ENCODE measurements at places on chromosomes 2 and 18.
A peak's percentile ranks its signal among the peaks of the same experiment; 100 is the strongest.

- no peak for DNase-seq
Measured at GRCh38 chr2:70608373-70608772, 54.7 kb upstream of the TGFA start.

- no peak for DNase-seq
Measured at GRCh38 chr2:236848501-236848900, 237.2 kb upstream of the COPS8 start.

DNA sequence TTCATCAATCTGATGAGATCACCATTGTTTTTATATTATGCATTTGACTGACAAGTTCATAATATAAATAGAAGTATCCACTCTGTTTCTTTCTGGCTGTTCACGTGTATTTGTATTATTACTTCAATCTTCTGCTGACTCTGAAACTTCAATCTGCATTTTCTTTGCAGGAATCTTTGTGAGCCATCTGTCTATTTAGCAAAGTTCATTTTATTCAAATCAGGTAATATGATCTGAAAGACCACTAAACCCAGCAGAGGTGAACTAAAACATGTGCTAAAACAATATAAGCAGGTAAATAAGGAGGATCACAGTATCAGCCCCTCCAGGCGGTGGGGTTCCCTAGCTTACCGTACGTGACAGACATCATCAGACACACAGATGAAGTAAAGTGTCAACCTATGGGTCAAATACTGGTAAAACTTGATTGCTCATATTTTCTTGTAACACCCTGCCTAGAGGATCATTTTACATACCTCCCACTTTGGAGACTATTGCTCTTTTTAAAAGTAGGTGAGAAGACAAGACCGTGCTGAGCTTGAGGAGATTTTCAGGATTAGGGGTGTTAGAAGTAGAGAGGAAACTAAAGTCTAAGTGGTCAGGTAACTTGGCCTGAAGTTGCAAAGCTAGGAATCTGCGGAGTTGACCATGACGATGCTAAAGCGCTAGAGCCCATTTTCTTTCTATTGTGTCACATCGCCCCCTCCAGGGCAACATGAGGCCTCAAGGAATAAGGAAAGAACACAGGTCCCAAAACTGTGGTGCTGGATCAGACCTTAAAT, 9.0 kb downstream of the DTNB start:
- DNase-seq, result peak; percentile 90

DNA sequence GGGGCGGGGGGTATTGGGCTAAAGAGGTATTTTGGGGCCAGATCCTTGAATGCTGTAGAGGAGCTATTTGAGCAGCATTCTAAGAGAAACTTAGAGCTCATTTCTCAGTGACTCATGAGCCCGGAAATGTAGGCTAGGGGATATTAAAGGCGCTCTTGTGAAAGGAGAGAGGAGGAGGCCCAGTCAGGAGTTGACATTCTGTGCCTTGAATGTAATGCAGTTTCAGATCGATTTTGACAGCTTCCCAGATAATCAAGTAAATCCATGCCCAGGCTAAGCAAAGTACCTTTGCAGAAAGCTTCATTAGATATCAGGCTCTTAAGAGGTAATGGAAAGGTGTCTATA, 1.5 kb downstream of the CAB39 start:
- DNase-seq, result no peak

- DNase-seq, result peak; percentile 58
Measured at GRCh38 chr2:166900700-166901099, 12.4 kb downstream of the XIRP2 start.

GRCh38 chr2:69238449-69239031, 148.5 kb downstream of the GFPT1 start:
- no peak for DNase-seq

- peak; percentile 49 for DNase-seq
Measured at GRCh38 chr2:232447638-232448303, 8.2 kb upstream of the ALPI start.

DNA sequence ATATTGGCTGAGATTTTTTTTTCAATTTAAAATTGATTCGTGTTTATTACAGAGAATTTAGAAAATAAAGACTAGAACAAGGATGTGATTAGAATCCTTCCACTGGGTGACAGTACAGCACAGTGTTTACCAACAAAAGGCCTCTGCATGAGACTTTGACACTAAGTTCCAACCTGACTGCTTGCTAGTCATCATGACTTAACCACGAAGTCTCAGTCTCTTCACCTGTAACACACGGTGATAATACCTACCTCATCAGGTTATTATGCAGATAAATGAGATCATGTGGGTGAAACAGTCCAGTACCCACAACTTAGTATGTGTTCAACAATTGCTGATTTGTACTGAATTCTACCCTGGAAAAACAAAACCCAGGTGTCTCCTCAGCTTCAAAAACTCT, 151.2 kb downstream of the STK39 start:
- no peak for DNase-seq

DNA sequence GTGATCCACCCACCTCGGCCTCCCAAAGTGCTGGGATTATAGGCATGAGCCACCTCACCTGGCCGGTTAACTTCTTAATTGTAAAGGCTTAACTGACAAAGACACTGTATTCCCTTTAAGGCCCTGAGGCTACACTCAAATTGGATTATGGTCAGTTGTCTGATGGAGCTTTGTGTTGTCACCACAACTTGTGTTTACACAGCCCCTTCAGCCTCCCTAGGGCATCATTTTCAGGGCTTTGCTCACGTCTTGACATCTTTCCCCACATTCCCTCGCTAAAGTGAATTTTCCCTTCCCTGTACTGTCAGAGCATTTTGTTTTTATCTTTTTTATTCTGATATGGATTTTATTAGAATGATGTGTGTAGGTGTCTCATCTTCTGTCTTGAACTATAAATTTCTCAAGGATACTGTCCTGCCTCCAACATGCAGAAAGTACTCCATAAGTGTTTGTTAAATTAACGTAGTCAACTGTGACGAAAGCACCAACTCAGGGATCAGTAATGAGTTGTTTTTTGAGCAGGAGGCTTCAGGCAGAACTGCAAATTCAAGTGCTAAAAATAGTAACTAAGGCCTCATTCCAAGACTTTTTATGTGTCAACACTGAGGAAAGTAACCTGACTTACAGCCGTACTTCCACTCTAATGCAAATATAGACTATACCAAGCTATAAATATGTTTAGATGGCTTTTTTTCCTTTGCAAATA, 77.1 kb upstream of the NARS1 start:
- DNase-seq, result no peak

- DNase-seq, result no peak
Measured at GRCh38 chr2:30147196-30147714, 448 bp downstream of the YPEL5 start.

GRCh38 chr2:140770645-140771044, 1360.2 kb downstream of the LRP1B start:
- no peak for DNase-seq

- DNase-seq, result peak; percentile 50
Measured at GRCh38 chr2:206831442-206831995, 66.1 kb downstream of the FASTKD2 start.

All from endodermal cell (in vitro differentiated cells).